Nephron progenitor cell (in vitro differentiated cells): ENCODE measurements at places on chromosomes 2 and 18.
A peak's percentile ranks its signal among the peaks of the same experiment; 100 is the strongest.

DNA sequence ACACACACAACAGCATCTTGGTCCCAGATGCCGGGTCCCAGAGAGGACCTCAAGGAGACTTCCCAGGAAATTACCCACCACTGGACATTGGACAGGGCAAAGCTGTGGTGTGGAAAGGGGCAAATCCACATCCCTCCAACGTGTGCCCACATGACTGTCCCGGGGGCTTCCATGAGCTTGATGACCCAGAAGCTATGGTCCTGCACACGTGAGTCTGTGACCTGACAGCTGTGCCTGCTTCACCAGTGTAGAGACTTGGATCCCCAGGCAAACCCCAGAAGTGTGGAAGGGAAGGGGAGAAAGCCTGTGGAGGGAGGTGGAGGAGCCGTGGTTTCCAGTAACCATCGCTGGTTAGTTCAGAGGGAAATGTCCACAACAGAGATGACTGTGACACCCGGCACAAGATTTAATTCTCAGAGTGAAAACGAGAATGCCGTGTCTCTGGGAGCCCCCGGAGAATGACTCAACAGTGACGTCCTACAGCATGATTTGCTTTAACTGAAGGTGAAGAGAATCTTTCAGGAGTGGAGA lies 19.1 kb upstream of the GPR55 start:
- no peaks in the 10 kb centered on the region for H3K36me3 ChIP-seq
- no peak overlapping the region for H3K27ac ChIP-seq
- peaks cover 4% of the 10 kb centered on the region for H3K27me3 ChIP-seq
- no peak for DNase-seq
- no peak overlapping the region for H3K4me3 ChIP-seq
- H3K4me1 ChIP-seq: peaks cover 44% of the 10 kb centered on the region

GRCh38 chr2:37571587-37572136 lies 99.8 kb downstream of the CDC42EP3 start:
- no peak for DNase-seq
- no peaks in the 10 kb centered on the region for H3K27me3 ChIP-seq
- H3K4me1 ChIP-seq: no peaks in the 10 kb centered on the region
- H3K4me3 ChIP-seq: no peak overlapping the region
- no peak overlapping the region for H3K27ac ChIP-seq
- H3K36me3 ChIP-seq: no peaks in the 10 kb centered on the region

GRCh38 chr2:109242654-109243331 lies 113.8 kb downstream of the SH3RF3 start:
- peaks cover 69% of the 10 kb centered on the region for H3K4me1 ChIP-seq
- H3K27me3 ChIP-seq: peaks cover 18% of the 10 kb centered on the region
- no peak overlapping the region for H3K27ac ChIP-seq
- H3K36me3 ChIP-seq: no peaks in the 10 kb centered on the region

GRCh38 chr2:203740871-203741281 lies 34.4 kb downstream of the CD28 start:
- H3K27me3 ChIP-seq: no peaks in the 10 kb centered on the region
- H3K4me3 ChIP-seq: no peak overlapping the region
- DNase-seq: no peak
- no peaks in the 10 kb centered on the region for H3K36me3 ChIP-seq

GRCh38 chr2:168525716-168526446 lies 69.8 kb downstream of the CERS6 start:
- H3K4me3 ChIP-seq: no peak overlapping the region
- H3K4me1 ChIP-seq: peaks cover 34% of the 10 kb centered on the region
- H3K36me3 ChIP-seq: no peaks in the 10 kb centered on the region
- DNase-seq: no peak
- H3K27ac ChIP-seq: no peak overlapping the region

DNA sequence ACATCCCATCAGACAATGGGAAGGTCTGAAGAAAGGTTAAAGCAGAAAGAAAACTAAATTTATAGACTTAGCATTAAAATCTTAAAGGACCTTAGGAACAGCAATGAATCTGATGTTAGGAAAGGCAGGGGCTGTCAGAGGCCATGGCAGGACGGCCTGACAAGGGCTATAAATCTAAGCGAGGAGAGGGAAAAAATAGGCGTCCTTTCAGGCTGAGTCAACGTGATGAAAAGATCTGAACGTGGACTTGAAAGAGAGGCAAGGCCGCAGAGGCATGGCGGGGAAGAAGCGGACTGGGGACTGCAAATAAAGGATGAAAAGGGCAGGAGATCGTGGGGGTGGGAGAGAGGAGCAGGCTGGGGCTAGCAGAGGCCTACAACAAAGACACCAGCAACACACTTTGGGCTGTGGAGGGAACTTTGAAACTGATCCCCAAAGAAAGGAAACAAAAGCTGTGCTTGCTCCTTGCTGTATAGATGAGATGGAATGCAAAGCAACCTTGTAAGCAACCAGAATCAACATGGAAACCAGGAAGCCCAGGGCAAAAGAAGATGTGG lies 145.6 kb downstream of the NRP2 start:
- peaks cover 4% of the 10 kb centered on the region for H3K27me3 ChIP-seq
- H3K4me1 ChIP-seq: peaks cover 40% of the 10 kb centered on the region
- H3K36me3 ChIP-seq: no peaks in the 10 kb centered on the region
- peak; percentile 29 for DNase-seq

GRCh38 chr2:101854877-101855276 lies 136.9 kb upstream of the IL1R2 start:
- H3K27ac ChIP-seq: no peak overlapping the region
- no peak overlapping the region for H3K4me3 ChIP-seq
- DNase-seq: no peak
- H3K27me3 ChIP-seq: no peaks in the 10 kb centered on the region
- H3K4me1 ChIP-seq: no peaks in the 10 kb centered on the region

DNA sequence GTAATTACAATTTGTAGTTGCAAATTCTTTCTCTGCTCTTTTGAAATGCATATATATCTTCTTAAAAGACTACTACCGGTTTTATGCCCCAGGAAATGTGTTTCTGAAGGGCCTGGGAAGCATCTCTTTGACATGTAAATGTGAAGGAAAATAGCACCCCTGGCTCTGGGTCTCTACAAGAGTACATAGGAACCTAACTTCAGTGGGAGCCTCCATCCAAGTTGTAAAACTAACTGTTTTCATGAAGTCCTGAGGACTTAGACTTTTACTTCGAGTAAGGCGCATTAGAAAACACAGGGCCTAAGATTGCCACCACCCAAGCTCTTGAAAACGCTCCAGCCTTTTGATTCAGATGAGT lies 99.4 kb downstream of the CBLN2 start:
- no peaks in the 10 kb centered on the region for H3K4me1 ChIP-seq
- H3K27me3 ChIP-seq: peaks cover 12% of the 10 kb centered on the region
- no peak overlapping the region for H3K4me3 ChIP-seq
- no peak overlapping the region for H3K27ac ChIP-seq

DNA sequence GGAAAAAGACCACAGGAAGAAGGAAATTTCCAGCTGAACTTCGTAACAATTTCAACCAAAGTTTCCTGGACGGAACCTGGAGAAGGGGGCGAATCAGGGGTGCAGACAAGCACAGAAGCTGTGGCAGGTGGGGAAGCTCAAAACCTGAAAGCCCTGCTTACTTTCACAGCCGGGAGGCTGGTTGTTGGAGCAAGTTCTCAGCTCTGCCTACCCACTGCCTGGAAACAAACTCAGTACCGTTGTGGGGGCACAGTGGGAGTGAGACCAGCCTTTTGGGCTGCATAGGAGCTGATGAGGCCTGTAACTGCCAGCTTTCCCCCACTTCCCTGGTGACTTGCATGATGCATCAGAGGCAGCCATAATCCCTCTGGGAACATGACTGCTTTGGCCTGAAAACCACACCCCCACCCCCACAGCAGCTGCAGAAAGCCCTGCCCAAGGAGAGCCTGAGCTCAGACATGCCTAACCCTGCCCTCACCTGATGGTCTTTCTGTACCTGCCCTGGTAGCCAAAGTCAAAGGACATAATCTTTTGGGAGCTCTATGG lies 207.0 kb upstream of the VWC2L start:
- peak overlapping the region; percentile 77 for H3K27ac ChIP-seq
- H3K27me3 ChIP-seq: peaks cover 4% of the 10 kb centered on the region
- H3K36me3 ChIP-seq: no peaks in the 10 kb centered on the region
- H3K4me1 ChIP-seq: no peaks in the 10 kb centered on the region
- no peak for DNase-seq

GRCh38 chr2:25692143-25692542 lies 18.8 kb upstream of the DTNB start:
- no peaks in the 10 kb centered on the region for H3K36me3 ChIP-seq
- no peak overlapping the region for H3K4me3 ChIP-seq
- H3K4me1 ChIP-seq: no peaks in the 10 kb centered on the region
- H3K27ac ChIP-seq: no peak overlapping the region
- H3K27me3 ChIP-seq: peaks cover 13% of the 10 kb centered on the region

GRCh38 chr2:43225788-43226557 lies 433 bp downstream of the ZFP36L2 start:
- peak; percentile 70 for DNase-seq
- H3K27me3 ChIP-seq: no peaks in the 10 kb centered on the region

- no peak overlapping the region for H3K27ac ChIP-seq
- H3K36me3 ChIP-seq: no peaks in the 10 kb centered on the region
- H3K27me3 ChIP-seq: peaks cover 28% of the 10 kb centered on the region
Measured at GRCh38 chr2:54289917-54290316, 33.9 kb upstream of the TSPYL6 start.

GRCh38 chr2:230658877-230659652 lies 53.6 kb upstream of the CAB39 start:
- H3K27me3 ChIP-seq: peaks cover 14% of the 10 kb centered on the region
- DNase-seq: no peak
- peaks cover 33% of the 10 kb centered on the region for H3K4me1 ChIP-seq
- H3K4me3 ChIP-seq: no peak overlapping the region
- H3K27ac ChIP-seq: no peak overlapping the region

GRCh38 chr18:7822435-7823331 lies 255.6 kb downstream of the PTPRM start:
- H3K4me1 ChIP-seq: peaks cover 7% of the 10 kb centered on the region
- no peaks in the 10 kb centered on the region for H3K27me3 ChIP-seq
- no peaks in the 10 kb centered on the region for H3K36me3 ChIP-seq
- no peak overlapping the region for H3K4me3 ChIP-seq
- DNase-seq: no peak

GRCh38 chr2:175402571-175402970 lies 221.1 kb upstream of the ATP5MC3 start:
- no peak for DNase-seq
- no peak overlapping the region for H3K4me3 ChIP-seq
- H3K27me3 ChIP-seq: peaks cover 5% of the 10 kb centered on the region
- no peak overlapping the region for H3K27ac ChIP-seq
- no peaks in the 10 kb centered on the region for H3K4me1 ChIP-seq

DNA sequence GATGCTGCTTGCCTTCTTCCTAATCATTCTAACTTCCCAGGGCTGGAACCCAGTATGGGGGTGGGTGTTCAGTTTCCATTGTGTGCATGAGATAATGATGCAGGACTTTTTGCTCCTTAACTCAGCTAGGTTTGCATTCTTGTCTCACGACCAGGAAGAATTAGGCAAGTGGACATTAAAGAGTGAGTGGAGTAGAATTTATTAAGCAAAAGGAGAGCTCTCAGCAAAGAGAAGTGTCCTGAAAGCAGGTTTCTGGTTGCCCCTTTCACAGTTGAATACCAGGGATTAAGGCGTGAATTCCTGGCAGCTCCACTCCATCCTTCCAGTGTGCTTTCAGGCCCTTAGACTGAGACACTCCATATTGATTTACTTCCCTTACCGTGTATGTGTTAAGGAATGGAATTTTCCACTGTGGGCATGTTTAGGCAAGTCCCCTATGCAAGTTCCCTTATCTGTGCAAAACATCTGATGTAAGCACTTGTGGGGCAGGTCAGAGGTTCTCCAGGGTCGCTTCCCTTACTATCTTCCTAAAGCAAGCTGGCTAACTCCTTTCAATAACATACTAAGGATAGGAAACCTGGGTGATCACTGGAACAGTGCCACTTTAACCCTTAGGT lies 126.5 kb downstream of the GPR39 start:
- H3K4me1 ChIP-seq: peaks cover 28% of the 10 kb centered on the region
- H3K4me3 ChIP-seq: no peak overlapping the region
- H3K27ac ChIP-seq: peak overlapping the region; percentile 15
- H3K27me3 ChIP-seq: peaks cover 4% of the 10 kb centered on the region
- DNase-seq: no peak

DNA sequence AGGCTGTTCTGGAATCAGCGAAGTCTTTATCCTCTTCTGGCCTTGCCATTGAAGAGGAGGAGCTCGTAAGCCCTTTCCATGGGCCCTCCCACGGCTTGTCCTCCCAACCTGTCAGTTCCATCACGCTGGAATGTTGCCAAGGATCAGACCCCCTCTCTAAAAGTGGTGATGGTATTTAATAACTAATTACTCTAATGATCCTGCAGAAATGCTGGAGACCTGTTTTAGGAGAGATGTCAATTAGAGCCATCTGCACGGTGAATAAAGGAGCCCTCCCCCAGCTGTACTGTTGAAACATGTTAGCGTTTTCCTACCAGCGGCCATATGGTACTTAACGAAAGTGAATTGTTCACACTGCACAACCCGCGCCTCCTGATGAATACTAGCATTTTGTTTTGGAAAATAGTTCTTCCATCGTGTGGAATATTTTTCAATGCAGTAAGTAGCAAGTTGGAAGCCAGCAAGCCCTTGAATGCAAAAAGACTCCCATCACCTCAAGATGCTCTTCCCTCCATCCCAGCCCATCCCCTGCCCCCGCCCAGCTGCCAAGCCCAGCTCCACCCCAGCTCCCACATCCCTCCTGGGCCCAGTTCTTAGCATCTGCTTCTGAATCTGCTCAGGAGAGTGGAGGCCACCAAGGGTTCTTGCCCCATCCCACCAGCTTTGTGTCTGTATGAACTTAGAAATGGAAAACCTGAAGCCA lies 145.4 kb downstream of the KLHL29 start:
- H3K36me3 ChIP-seq: no peaks in the 10 kb centered on the region
- H3K4me3 ChIP-seq: no peak overlapping the region
- H3K4me1 ChIP-seq: peaks cover 50% of the 10 kb centered on the region
- no peak overlapping the region for H3K27ac ChIP-seq
- no peak for DNase-seq
- H3K27me3 ChIP-seq: peaks cover 2% of the 10 kb centered on the region

- H3K27ac ChIP-seq: no peak overlapping the region
- peaks cover 8% of the 10 kb centered on the region for H3K27me3 ChIP-seq
- H3K36me3 ChIP-seq: peaks cover 4% of the 10 kb centered on the region
- peaks cover 44% of the 10 kb centered on the region for H3K4me1 ChIP-seq
- no peak overlapping the region for H3K4me3 ChIP-seq
- no peak for DNase-seq
Measured at GRCh38 chr2:16639431-16639830, 26.2 kb downstream of the CYRIA start.

DNA sequence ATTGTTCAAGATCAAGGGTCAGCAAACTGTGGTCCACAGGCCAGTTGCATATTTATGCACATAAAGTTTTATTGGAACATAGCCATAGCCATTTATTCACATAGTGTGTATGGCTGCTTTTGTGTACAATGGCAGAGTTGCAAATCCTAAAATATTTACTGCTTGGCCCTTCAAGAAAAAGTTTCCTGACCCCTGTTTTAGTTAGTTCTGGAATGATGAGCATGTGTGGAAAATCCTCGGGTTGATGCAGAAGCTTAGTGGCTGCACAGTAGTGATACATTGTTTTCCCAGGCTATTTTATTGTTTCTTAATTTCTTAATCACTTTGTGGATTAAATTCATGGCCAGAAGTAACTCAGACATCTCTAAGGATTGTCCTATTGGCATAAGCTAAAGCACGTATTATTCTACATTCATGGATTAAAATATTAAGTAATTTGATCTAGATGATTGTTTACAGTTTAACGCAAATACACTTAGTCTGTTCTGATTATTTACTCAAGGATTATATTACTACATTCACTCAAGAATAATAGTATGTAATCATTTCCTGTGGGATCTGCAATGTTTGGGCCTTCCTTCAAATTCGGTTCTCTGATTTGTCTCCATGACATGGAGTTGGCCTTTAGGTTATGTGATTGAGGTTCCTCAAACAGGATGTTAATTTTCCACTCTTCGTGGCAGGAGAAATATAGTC lies 165.5 kb downstream of the TMEM247 start:
- H3K4me1 ChIP-seq: no peaks in the 10 kb centered on the region
- DNase-seq: no peak
- H3K27ac ChIP-seq: no peak overlapping the region
- H3K4me3 ChIP-seq: no peak overlapping the region
- H3K36me3 ChIP-seq: peaks cover 31% of the 10 kb centered on the region
